ENCODE measurements at places on chromosomes 7 and 10.

DNA sequence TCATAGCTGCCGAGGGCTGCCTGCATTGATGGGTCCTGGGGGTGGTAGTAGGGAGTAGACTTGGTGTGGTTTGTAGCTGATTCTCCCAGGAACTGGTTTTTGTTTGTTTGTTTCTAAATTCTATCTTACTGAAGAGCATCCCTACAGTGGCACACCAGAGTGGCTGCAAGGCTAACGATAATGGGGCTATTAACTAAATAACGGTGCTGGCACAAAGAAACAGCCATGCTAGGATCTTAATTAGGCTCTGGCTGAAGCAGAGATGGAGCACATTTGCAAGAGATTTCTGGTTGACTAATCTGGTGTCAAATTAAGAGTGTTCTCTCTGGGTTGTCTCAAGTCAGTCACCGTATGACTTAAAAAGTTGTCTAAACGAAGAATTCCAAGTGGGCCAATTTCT lies 590.0 kb downstream of the NRG3 start:
- DNase-seq = no peak

- no peak for DNase-seq
Measured at GRCh38 chr10:50908366-50908765, 22.9 kb upstream of the A1CF start.

DNA sequence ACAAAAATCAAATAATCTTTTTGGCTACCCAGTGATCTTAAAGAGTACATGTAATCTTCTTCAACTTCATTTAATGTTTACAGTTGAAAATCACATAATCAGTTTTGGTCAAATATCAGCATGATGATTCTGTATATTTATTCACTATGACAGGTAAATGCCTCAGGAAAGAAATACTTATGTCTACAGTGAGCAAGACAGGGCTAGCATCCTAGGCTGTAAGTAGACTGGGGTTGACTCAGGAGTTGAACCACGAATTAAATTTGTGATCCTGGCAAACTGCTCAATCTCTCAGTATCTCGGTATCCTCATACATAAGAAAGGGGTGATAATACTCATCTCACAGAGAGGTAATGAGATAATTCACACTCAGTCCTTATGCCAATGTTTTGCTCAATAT lies 71.8 kb downstream of the SEMA3D start:
- no peak for DNase-seq

GRCh38 chr7:53835301-53835700 lies 706.9 kb upstream of the VSTM2A start:
- DNase-seq = no peak

GRCh38 chr10:32379318-32379949 lies 32.5 kb upstream of the EPC1 start:
- peak; percentile 55 for DNase-seq

DNA sequence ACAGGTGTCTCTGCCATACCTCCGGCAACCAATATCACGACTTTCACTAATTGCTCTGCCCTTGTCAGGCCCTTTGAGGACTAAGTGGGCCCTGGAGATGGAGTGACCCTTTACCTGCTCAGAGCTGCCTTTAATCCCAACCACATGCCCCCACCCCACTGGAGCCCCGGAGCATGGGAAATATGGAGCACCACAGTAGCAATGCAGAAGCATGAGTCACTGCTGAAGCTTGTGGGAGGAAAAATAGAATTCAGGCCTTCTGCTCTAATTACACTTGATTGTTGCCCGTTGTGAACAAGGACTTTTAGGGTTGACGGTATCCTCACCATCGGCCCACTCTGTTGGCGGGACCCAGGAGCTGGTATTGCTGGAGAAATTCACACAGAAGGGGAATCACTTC lies 52.5 kb upstream of the FRMD4A start:
- DNase-seq = no peak

- no peak for DNase-seq
Measured at GRCh38 chr10:8405596-8405995, 351.1 kb downstream of the GATA3 start.

DNA sequence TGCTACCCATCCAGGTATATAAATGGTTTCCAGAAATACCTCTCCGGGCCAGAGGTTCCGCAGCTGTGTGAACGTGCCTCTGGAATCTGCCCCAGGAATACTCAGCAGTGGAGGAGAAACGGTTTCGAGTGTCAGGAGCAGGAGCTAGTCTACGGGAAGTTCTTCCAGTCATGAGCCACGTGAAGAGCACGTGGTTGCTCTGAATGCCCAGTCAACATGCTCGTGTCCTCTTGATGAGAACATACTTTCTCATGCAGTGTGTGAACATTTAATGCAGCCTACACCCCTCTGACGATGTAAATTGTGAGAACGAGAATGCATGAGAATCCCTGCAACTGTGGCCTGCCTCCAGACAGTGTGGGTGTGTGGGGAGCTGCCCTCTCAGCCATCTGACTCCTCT lies 277.0 kb upstream of the SHH start:
- no peak for DNase-seq

DNA sequence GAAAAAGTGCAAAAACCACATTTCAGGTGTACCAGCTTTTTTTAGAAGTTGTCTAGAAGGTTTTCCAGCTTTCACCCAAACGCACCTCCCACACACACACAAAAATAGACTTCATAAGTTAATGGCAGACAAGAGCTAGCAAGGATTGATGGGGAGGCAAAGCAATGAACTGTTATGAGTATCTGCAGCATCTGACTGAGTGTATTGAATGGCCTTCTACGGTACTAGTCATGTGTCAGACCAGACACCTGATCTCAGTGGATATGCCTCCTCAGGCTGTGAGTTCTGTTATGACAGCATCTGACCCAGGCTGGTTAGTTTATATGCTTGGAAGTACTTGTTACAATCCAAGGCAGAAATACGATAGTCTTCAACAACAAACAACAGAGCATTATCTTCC lies 406.1 kb upstream of the AUTS2 start:
- DNase-seq = no peak

- DNase-seq = no peak
Measured at GRCh38 chr10:96124230-96125141, 5.6 kb upstream of the ZNF518A start.

DNA sequence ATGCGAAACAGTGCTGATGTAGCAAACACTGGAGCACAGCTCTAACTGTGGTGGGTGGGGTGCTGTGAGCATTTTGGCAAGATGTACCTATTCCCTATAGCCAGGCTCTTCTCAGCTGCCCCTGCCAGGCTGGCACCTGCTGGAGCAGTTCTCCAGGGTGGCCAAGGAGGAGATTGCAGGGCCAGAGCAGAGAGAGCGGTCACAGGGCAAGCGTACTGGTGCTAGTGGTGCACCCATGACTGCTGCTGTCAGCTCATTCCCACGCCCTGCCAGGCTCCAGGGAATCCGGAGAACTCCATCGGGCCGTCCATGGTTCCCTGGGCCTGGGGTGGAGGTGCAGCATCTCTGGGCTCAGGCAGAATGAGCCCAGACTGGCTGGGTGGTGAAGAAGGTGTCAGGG lies 2.1 kb downstream of the COL13A1 start:
- DNase-seq = no peak

DNA sequence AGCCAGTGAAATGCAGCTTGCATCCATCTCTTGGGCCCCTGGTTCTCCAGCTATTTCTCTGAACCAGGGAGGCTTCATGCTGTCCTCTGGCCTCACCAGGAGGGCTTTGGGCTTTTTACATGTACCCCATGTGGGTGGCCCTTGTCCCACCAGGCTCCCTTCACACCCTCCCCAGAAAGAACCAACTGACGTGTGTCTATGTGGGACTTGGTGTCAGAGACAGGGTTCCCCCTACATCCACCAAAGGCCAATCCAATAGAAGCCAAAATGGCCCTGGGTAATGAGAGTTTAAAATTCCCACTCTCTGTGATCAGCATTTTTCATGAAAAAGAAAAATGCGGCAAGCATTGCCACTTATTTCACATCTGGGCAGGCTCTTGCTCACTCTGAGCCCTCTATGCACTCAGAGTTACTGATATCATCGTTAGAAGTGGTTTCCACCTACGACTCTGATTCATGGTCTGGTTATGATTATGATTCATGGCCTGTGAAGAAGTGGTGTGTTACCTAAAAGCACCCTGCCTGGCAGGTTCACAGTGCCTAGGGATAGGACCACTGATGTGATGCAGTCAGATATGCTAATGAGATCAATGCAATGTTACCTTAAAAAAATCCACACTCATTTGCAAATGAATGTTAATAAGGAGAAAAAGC lies 133.5 kb downstream of the BUB3 start:
- DNase-seq = peak; percentile 57

- DNase-seq = no peak
Measured at GRCh38 chr10:132517951-132518521, 19.6 kb upstream of the INPP5A start.

DNA sequence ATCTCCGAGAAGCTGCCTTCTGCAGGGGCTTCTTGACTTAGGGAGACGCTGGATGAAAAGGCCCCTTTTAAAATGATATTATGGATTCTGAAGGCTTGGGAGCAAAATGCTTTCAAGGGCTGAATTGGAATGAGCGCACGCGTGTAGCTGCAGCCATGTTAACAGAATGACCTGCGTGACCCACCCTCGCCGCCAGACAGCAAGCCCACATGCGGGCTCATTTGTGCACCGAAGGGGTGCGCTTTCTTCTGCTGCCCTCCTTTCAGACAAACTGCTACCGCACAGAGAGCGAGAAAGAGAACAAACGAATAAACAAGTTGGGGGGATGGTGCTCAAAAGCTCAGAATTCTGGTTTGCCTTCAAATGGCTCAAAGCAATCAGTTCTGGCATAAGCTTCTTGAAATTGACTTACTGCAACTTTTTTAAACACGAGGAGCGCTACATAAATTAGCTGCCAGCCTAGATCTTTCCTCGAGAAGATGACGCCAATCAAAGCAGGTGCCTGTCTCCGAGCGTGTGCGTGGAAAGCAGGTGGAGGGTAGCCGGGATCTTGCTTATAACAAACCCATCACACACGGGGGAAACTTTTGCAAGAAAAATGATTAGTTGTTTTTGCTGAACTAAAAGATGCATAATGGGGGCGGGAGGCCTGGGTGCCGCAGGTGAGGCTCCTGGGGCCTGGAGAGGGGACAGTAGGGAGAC lies 268.4 kb downstream of the MAD1L1 start:
- no peak for DNase-seq

GRCh38 chr7:152989889-152990380 lies 230.4 kb downstream of the ACTR3B start:
- DNase-seq = no peak

GRCh38 chr10:43000651-43001426 lies 76.0 kb upstream of the RET start:
- no peak for DNase-seq

DNA sequence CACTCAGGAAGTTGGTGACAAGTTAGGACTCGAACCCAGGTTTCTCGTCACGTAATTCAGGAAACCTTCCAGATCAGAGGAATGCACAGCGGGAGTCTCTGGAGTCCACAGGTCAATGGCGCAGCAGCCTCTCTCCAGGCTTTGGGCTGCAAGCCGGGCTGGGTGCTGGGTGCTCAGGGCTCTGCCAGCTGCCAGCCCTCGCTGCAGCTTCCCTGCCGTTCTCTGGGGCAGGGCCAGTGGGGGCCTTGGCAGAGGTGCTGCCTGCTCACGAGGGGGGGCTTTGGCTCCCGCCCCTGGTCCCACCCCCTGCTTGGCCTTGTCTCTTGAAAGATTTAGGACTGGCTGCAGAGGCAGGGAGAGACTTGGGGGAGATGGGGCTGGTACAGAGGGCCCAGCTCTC lies at the start of gene TACR2:
TACR2 (minus strand) TSS at position 224 of the 400 bp plus-strand sequence. CDS start 595 bp downstream, outside the sequence.
- DNase-seq = no peak

DNA sequence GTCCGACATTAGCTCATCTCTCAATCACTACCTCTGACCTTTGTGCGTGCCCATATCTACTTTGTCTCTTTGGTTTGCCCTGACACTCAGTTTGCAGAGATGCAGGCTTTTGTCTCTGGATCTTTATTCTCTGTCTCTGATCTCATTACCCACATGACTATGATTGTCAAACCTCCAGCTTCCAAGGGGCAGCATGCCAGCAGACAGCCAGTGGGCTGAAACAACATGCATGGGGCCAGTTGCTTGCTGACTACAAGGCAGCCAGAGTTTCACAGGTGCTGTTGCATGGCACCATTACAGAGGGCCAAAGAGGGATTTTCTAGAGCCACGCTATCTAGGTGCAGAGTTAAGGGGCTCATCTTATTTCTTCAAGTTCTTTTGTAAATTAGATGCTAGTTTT lies 146.2 kb downstream of the SPAG6 start:
- DNase-seq = no peak

DNA sequence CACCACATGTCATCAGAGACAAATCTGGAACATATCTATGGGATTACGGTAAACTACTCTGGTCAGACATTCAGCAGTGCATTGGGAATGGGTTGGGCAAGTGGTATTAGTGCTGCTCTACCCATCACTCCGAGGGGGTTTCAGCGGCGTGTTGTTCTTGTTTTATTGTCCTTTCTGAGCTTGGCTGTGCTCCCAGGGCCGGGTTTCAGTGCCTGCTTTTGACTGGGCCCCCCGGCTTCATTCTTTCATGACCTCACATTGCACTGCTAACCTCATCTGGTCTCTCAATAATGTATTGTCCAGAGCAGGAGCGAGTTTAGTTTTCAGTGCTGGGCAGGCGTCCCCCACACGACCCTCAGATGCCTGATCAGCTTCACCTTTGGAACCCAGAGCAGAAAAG lies 364.6 kb downstream of the PAXIP1 start:
- no peak for DNase-seq

- DNase-seq = no peak
Measured at GRCh38 chr10:63304146-63304545, 161.6 kb downstream of the JMJD1C start.

DNA sequence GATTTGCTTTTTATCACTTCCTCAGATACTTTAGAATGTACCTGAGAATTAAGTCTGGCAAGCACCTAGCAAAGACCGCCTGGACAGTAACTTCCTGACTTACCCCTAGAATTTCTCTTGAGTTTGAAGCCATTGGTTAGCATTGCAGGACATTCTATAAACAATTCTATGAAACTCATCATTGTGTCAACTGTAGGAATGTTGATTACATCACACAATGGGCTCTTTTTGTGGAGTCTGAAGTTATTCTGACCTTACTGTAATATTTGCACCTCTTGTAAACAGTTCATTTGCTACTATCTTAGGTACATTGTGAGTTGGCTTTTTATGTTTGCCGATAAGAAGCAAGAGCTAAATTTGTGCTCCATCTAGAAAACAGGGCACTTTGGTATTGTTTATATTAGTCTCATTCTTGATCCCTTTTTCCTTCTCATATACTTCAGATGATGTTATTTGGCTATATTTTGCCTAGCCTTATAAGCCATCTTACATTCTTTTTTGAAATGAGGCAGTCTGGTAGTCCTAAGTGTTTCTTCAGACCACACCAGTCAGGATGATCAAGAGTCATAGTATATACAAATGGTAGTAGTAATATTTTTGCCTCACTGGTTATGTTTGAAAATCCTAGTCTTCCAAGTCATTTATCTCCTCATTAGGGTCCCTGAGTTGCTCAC lies 52.4 kb downstream of the CASD1 start:
- DNase-seq = no peak

DNA sequence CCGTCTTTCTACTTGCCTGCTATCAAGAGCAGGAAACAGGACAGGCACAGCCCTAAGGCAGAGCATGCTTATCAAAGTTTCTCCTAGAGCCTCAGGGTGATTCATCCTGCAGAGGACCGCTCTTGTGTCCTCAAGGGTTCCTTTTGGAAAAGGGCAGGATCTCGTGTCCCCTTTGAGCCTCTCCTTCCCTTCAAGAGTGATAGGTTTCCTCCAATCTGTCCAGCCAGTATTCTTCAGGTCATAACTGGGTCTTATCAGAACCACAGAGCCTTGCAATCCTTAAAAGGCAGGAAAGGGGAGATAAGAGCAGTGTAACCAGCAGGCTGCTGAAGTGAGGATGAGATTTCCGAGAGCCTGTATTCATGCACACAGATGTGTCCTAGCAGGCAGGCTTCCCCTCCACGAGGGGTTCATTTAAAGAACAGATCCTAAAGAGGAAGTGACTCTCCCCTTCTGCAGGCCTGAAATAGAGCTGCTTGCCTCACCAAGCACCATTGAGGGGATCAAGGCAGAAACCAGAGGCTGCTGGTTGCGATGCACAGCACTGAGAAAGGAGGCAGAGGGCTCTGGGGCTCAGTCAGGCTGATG lies 90.5 kb upstream of the SVIL start:
- DNase-seq = peak; percentile 58

All from suppressor macrophage treated with lipopolysaccharide for 1 hour (primary cell).